ENCODE measurements at places on chromosomes 16 and 17.

GRCh38 chr16:11238272-11239202 lies 17.5 kb downstream of the SOCS1 start:
- DNase-seq = no peak

GRCh38 chr17:61519139-61519538 lies 66.9 kb downstream of the TBX4 start:
- no peak for DNase-seq

GRCh38 chr17:60554377-60554788 lies 28.3 kb upstream of the APPBP2 start:
- no peak for DNase-seq

GRCh38 chr17:36629252-36629847 lies 28.0 kb downstream of the MRM1 start:
- DNase-seq = peak; percentile 86

DNA sequence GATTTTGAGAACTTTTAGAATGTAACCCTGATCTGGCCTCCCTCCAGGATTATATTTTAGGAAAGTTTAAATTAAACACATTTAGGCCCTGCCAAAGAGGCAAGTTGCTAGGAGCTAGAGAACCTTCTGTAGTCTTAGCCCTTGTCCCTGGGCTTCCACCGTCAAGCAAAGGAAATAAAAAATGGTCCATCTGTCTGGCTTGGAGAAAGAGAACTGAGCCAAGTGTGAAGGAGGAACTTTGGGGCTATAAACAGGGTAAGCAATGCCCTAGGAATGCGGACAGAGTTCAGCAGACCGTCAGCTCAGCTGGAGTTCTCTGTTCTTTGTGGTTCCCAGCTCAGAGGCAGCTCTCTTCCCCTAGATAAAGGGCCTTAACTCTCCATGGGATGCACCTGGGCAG lies 29.6 kb downstream of the RCVRN start:
- no peak for DNase-seq

- peak; percentile 57 for DNase-seq
Measured at GRCh38 chr16:57815987-57816745, 13.9 kb upstream of the KIFC3 start.

DNA sequence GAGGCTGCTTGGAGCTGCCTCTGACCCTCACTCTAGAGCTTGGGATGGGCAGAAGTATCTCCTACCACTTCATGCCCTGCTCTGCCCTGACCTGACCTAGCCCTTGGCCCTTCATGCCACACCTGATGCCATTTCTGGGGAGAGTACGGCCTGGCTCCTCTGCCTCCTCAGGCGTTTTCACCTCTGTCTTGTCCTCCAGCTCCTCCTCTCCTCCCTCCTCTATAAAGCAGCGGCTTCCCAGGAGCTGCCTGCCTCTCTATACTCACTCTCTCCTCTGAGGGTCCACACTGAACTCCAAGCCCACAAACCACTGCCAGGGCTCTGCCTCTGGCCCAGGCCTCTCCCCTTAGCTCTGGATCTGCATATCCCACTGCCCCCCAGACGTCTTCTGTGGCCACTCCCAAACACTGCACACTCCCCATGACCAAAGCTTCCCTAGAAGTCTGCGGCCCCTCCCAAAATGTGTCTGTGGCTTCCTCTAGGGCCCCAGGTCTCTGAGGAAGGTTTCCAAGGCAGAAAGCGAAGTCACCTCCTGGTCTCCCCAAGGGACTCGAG lies 52.6 kb downstream of the PITPNM3 start:
- DNase-seq = no peak

DNA sequence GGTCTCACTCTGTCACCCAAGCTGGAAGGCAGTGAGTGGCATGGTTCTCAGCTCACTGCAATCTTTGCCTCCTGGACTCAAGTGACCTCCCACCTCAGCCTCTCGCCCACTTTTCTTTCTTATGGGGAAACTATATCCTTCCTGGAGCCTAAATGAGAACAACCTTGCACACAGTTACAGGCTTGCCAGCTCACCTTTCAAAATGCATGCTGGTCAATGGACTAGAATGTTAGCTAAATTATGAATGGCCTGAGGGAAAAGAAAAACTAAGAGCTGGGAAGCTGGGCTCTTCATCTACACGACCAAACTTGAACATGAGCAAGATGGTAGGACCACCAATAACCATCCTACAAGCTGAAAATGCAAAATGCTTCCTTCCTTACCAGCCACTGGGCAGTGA lies 10.6 kb upstream of the LHX1 start:
- no peak for DNase-seq

DNA sequence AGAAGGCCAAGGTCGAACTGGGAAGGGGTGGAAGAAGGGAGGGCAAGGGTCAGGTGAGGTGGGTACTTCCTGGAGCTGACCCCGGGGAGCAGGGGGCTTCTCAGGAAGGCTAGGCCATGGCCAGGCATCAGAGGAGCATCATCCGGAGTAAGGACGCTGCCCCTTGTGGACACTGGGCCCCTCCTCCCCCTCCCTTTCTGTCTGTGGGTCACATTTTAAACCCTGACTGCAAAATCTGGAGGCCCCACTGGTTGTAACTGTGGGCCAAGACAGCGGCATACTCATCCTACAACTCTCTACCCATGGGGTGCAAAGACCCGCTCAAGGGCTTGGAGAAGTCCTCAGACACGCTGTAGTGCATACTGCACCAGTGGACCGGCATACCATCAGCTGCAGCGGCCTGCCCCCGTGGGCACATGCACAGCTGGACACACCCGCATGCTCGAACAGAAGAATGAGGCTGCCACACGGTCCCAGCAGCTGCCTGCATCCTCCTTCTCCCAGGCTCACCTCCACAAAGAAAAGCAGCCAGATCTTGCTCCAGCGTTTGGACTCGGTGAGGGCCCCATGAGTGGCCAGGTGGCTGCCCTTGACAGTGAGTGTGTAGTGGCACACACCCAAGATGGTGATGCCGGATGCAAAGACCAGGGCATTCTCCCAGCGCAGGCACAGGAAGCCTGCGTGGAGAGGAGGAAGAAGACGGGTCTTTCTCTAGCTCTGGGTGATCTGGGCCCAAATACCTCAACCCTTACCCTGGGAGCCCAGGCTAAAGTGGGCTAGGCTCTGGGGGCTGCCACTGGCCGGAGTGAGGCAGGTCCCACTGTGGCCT lies 1.2 kb downstream of the FADS6 start:
- DNase-seq = no peak
